ENCODE measurements at places on chromosomes 6 and 20. TPM values are rescaled to one million over a fixed set of nuclear protein-coding genes. Genes with fewer than 3 reads are reported as not detected.

DNA sequence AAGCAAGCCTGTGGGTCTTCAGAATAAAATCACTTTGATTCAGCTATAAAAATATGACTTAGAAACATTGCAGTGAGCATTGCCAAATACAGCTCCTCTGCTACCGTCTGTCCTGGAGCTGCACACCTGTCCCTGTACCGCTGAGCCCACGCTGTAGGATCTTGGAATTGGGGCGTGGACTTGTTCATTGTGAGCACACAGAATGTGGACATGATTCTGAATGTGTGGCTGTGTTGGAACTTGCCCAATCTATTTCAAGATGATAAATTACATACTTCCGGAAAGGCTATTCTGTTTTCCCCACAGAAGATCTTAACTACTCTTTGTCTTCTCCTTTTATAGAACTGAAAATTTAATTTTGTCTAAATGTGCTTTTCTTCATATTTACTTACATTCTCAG lies 107.3 kb downstream of the UST start:
- no peak for DNase-seq

DNA sequence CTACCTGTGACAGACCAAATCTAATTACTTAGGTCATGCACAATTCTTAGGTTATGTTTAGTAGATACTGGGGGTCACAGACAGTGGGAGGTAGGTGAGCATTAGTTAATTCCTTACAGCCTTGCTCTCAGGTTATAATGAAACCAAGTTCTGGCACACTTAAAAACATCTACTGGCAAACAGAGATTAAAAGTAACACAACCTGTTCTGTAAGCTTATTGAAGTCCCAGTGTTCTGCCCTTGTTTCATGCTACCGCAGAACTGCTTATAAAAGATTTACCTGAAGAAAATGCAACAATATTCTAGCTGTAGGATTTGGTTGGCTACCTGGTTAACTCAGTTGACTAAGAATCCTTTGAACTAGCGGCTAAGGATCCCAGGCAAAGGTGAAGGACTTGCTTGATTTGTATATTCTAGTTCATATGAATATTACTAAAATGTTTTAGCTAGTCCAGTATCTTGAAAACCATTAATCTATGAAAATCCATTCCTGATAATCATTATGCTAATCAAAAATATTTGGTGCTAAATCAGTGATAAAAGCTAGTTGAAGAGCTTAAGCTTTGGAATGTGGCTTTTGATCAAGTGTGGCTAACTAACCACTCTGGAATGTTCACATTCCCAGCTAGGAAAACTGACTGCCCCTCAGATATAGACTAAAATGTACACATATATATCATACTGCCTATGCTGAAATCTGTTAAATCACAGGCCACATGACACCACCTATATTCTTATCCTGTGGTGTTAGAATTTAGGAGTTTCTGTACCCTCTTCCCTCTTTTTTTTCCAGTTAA lies 7.2 kb downstream of the PEX3 start:
- peak; percentile 15 for DNase-seq

DNA sequence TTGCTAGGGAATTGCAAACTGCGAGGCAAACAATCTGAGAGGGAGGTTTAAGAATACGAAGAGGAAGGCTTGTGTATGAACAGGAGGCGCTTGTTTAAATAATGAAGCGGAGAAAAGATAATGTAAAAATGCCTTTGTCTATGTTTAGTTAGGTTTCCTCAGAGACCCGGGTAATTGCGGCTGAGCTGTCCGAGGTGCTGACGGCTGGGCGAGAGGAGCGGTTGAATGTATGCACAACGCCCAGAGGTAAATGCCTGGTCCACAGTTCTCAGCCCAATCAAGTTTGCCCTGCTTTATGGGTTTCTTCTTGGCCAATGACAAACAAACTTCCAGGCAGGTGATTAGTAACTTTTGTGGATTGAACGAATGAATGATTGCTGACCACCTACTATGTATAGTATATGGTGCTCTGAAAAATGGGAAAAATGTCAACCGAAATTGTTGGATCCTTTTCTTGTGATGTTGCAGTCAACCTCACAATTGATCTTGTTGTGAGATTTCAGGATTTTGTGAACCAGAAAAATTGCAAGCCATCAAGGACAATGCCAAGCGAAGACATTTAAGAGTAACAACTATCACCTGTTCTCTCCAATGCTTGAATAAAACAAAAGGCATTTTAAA lies 38.3 kb upstream of the SLC32A1 start:
- DNase-seq: peak; percentile 27

Gene LST1
- 0.09 TPM for total RNA-seq

- no peak for DNase-seq
Measured at GRCh38 chr6:10411131-10411970, 3.5 kb downstream of the TFAP2A start.

DNA sequence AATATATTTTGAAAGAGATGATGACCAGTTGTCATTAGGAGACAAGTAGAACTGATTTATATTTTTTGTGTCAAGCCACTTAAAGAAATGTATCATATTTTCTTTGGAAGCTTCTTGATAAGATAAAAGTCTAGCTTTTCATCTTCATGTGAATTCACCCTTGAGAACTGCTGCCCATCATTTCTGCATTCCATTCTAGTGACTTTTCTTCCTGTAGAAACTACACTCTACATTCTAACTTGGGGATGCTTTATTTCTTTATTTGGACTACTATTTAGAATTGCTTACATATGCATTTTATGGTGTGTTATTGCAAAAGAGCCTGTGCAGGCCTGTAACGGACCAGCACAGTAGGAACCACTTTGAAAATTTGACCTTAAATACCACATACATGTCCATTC lies 335.0 kb upstream of the KCNQ5 start:
- peak; percentile 45 for DNase-seq

Gene NOX3
- total RNA-seq: not detected

DNA sequence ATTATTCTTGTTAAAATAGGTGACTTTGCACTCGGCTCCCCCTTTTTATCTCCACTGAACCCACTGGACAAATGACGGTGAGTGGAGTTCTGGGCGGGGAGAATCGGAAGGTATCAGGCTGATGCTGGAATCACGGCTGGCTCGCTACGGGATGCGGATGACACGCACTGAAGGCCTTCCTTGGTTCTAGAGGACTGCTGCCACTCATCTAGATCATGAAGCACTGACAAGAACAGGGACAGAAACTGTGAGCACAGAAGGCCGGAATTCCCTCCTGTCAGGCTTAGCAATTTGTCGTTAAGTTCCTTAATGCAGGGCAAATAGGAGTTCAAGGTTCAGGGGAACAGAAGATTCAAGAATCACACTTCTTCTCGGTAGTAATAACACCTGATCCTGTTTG lies 89.9 kb upstream of the MPC1 start:
- no peak for DNase-seq

Gene SLC2A10
- total RNA-seq: 3.8 TPM

GRCh38 chr6:133358574-133359150 lies 117.5 kb downstream of the EYA4 start:
- DNase-seq: no peak

Gene PNLDC1
- not detected for total RNA-seq

Gene OR2H1
- not detected for total RNA-seq

DNA sequence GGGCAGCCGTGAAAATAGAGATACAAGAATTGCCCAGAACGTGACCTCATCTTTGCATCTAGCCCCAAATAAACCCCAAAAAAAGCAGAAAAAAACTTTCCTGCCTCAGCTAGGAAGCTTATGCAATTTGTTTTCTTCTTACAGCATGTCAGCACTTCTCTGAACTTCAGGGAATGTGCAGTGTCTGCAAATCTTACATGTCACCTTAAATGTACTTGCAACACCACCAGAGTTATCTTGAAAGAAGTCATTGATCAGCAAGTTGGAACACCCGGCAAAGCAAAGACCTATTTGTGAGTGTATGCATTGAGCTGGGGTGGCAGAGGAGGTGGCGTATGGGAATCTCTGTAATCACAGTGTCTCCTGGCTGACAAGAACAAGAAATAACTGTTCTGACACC lies 123.4 kb downstream of the PKHD1 start:
- DNase-seq: no peak

- no peak for DNase-seq
Measured at GRCh38 chr20:63498960-63499337, at the start of gene EEF1A2. TSS of gene EEF1A2 (minus strand) at chr20:63499083. CDS start at chr20:63497763, 1,320 bp downstream.

DNA sequence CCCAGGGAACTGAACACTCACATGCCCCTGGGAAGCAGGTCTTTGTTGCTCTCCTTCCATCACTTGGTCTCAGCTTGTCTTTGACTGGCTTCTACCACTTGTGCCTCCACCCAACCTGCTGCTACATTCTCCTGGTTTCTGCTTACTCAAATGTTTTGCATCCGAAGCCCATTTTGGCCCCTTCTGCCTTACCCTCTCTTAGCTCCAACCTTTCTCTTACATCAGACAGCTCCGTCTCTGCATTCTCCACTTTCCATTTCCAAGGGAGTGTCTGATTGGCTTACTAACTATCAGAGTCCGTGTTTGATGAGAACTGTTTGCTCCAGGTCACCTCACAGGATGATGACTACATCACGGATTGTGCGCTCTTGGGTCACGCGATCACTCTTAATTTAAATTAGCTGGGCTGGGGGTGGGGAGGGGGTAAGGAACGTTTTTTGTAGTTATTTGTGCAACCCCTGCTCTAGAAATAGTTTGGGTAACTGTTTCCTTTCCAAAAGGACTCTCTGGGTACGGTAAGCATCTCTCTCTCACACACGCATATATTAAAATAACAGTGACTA lies 844 bp upstream of the ABRACL start:
- peak; percentile 66 for DNase-seq

Gene MLN
- not detected for total RNA-seq

DNA sequence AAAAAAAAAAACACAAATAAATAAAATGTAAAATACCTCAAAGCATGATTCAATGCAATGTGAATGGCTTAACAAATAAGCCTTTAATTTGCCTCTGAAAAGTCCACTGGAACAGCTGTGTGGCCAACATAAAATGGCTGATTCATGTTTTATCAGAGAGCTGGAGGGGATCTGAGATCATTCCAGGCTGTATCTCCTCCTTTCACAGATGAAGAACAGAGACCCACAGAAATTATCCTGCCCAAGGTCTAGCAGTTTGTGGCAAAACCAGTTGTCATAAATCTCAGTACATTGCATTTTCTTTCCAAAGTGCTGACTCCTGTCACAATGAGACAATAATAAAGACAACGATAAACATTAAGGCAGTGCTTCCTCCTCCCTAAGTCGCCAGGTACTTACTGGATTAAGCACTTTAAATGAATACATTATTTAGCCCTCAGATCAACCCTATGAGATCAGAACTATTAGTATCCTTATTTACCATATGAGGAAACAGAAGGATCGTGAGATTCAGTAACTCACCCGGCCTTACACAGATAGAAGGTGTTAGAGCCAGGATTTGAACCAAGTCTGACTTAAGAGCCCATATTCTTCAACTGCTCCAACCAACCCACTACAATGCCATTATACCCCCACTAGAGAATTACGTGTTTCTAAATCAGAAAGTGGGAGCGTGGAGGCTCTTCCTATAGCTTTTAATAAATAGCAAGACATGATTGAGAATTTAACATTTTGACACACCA lies 118.3 kb downstream of the KIF13A start:
- peak; percentile 68 for DNase-seq

GRCh38 chr6:157273756-157274470 lies 49.4 kb downstream of the TMEM242 start:
- DNase-seq: peak; percentile 77

DNA sequence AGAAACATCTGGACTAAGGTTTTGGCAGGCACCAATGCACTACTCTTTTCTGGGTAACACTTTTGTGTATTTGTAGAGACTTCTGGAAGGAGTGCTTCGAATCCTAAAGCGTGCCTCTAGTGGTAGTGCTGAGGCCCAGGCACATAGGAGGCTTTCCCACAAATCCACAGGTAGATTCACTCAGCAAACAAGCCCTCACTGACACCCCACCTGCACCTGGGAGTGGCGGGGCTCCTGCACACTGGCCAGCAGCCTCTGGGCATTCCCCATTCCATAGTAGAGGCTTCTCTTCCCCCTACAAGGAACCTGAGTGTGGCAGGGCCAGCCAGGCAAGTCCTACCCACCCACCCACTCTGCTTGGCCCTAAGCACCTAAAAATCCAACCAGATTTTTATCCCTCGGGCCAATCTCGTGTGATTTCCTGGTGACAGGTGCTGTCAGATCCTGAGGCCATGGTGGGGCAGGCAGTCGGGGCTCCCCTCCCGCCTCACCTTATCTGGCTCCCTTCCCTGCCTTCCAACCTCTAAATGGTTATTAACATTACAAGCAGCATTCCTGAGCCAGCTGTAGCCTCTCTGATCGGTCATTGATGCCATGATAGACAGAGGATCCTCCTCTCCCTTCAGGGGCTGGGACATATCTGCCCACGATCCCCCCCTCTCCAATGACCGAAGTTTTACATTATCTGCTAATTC lies 82.4 kb downstream of the SLC2A10 start:
- no peak for DNase-seq

Gene LY6G6D
- total RNA-seq: not detected

Gene LPIN3
- total RNA-seq: not detected

DNA sequence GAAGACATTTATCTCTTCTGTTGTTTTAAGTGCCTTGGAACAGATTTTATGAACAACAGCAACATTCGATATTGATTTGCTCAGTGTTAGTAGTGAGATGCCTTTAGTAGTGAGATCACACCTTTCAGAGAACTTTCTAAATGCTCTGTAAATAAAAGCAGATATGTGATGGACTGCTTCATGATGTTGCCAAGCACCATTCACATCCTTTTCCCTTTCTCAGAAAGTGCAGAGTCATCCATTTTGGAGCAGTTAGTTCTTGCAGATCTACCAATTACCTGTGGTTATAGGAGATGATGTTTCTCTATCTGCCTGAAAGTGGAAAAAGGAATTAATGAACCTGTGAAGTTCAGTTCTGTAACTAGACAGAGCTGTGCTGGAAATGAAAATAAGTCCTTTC lies 27.0 kb downstream of the CBFA2T2 start:
- DNase-seq: no peak

Gene HLA-DOB
- total RNA-seq: not detected

DNA sequence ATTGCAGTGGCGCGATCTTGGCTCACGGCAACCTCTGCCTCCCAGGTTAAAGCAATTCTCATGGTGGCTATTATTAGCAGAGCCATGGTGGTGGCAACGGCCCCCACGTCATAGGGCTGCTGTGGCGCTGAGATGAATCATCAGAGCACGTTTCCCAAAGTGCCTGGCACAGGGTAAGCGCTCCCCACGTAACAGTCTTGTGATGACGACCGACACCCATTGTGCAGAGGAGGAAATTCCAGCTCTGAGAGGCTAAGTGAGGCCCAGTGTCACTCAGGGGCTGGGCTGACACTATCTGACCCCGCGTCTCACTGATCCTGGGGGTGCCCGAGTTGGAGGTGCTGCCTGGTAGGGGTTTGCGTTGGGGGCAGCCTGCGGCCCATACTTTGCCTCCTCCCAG lies 16.2 kb downstream of the SUN5 start:
- DNase-seq: no peak

Gene REM1
- total RNA-seq: not detected

Gene MAP7
- 0.95 TPM for total RNA-seq

Gene ARMC2
- total RNA-seq: 4.0 TPM

Gene ARHGAP40
- total RNA-seq: not detected

Gene CGA
- not detected for total RNA-seq

- no peak for DNase-seq
Measured at GRCh38 chr20:21623074-21623780, 82.2 kb upstream of the PAX1 start.

- no peak for DNase-seq
Measured at GRCh38 chr20:59948212-59948611, 8.0 kb downstream of the FAM217B start.
